GM12892 (cell line): ENCODE measurements at places on chromosomes 12 and 14.

GRCh38 chr12:95004610-95005009 lies 1.1 kb upstream of the NDUFA12 start:
- no peak for DNase-seq

DNA sequence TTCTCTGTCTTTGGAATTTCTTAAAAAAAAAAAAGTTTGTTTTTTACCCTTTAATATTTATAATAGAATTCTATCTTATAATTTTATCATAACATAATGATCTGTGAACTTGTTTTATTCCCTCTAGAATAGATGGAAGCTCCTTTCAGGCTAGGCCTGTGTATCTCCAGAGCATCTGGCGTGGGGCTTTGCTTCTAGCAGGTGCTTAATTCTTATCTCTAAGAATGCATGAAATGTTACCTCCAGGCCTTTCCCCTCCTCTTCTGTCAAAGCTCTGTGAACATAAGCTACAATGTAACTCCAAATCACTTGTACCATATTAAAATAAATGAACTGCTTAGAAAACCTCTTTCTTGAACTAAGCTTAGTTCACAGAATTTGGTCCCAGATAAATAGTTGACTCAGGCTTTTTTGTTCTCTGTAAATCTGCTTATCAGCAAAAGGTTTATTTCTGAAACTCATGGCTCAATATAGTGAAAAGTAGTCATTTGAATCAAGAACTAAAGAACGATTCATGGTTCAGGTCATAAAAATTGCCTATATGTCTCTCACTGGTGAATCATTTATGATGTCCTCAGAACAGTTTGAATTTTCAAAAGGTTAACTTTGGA lies 407.1 kb downstream of the TRHDE start:
- no peak for DNase-seq

DNA sequence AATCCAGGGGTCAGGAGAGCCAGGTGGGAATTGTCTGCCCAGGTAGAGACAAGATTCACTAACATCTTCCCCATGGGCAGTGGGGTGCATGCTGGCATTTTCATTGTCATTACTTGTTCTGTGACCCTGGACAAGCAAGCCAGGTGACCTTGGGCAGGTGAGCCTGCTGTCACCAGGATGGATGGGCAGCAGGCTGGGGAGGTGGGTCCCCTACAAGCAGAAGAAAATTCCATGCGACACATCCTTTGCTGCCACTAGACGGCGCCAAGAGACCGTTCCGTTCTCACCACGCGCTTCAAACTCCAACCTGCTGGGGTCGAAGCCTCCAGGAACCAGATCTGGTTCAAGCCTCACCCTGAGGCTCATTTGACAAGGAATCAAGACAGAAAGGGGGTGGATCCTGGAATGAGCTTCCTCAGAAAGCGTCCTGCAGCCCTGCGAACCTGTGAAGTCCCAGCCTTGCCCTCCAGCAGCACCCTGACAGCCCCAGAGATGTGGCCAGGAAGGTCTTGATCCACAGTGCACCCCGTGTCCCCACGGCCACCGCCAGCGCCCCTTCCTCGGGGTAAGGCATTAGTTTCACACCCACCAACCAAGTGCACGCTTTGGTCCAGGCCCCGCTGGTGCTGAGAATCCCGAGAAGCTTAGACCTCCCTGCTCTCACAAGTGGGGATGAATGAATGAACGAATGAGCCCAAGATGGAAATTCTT lies 3.2 kb upstream of the DYNC1H1 start:
- DNase-seq, result peak; percentile 66

- no peak for DNase-seq
Observed at GRCh38 chr12:130504110-130504839, 166.6 kb downstream of the PIWIL1 start.

- DNase-seq, result peak; percentile 2
Observed at GRCh38 chr12:70049596-70050360, 193.5 kb upstream of the CNOT2 start.

- no peak for DNase-seq
Observed at GRCh38 chr12:90921536-90921935, 33.4 kb downstream of the CCER1 start.

DNA sequence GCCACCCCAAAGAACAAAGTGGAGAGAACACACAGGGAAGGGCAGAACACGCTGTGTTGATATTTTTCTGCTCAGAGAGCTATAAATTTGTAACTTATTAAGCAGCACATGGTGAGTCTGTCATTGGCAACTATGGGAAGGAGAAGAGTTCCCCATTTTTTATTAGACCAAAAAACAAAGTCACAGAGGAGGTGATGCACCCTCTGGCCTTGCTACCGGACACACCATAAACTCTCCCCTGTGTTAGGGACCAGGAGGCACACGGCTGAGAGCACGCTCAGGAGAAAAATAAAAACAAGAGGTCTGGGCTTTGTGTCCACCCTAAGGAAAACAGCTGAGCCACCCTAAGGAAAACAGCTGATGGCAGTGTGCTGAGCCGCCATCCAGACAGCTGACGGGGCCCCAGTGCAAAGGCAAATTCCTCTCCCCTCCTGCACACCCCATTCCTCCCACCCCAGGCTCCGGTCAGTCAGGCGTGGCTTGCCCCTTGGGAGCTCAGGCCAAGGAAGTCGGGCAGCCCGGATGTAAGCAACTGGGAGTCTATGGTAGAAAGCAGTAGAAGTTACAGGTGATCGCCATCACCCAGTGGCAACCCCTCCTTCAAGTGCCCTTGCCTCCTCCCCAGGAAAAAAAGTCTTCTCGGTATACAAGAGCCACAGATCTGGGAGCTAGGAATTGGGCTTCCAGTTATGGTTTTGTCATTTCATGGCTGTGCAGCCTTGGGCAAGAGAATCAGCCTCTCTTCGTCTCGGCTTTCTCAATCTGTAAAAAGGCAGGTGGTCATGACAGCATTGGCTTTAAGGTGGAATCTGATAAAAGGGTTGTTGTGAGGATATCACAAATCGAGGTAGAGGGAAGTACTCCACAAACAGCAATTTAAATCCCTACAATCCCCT lies 2.4 kb downstream of the PXN start:
- no peak for DNase-seq

DNA sequence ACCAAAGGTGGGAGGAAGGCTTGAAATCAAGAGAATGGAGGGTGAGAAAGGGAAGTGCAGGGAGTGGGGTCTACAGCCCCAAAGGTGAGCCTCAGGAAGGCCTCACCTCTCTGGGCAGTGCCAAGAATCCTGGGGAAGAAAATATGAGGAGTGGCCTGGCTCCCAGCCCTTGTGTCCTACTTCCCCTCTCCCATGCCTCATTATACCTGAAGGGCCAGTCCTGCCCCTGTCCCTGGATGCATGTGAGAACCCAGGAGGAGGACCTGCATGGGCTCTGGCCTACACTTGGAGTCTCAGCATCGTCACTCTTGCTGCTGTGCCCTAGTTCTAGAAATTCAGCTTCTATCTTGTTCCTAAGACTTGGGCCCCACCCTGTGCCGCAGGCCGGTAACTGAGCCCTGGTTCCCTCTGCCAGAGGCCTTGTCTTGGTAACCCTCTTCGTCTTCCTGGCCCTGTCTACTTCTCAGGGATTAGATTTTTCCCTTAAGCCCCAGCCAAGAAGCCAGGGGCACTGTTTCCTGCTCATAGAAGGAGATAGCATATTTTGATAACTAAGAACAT lies 10.9 kb upstream of the MYH7 start:
- DNase-seq, result no peak

DNA sequence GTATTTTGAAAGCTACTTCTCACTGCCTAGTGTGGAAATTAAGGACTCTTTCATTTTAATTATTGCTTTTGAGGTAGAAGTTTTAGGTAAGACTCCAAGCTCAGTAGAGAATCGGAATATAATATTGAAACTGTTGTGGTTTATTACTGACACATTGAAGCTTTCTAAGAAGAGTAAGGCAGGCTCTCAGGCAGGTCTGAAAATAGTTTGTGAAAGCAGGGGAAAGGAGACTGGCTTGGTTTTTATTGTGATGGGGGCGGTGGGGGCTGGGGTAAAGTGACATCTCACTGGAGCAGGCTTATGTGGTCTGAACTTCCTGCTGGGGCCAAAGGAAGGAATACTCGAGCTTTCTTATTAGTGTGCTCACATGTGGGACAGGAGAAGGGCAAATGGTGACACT lies 79.5 kb downstream of the OTOGL start:
- DNase-seq, result no peak

- no peak for DNase-seq
Observed at GRCh38 chr14:101200650-101201516, 297.4 kb upstream of the RTL1 start.

- no peak for DNase-seq
Observed at GRCh38 chr12:30756074-30756473, 1.3 kb upstream of the CAPRIN2 start.

DNA sequence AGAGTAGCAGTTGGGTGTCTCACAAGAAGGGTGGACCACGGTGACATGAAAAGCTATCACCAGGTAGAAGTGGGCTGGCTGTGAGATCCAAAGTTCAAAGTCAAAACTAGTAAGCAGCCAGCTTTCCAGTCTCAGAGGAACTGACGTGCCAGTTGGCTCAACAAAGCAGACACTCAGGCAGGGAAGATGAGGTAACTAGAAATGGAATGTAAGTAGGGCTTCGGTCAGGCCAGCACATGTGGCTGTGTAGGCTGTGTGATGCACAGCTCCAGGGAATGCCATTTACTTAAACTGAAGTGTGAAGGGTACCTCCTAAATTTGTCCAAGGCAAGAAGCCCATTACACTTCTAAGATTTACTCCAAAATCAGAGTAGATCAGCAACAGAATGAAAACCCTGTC lies 43.6 kb downstream of the PTPRR start:
- DNase-seq, result no peak

DNA sequence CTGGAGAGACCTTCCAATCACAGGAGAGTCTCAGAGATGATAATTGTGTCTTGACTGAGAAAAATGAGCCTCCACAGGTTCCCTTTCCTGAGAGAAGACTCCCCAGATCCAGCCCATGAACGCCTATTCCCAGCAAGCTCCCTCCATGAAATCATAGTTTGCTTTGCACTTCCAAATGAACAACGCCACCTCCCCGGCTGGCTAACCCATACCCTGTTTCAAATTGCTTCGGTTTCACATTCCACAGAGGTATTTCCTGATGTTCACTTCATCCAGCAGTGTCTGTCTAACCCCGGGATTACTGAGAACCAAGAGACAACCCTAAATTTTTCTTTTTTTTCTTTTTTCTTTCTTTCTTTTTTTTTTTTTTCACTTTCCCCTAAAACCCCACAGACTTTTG lies 124.1 kb upstream of the RFLNA start:
- no peak for DNase-seq

GRCh38 chr12:30794591-30795409 lies 40.0 kb upstream of the CAPRIN2 start:
- no peak for DNase-seq

DNA sequence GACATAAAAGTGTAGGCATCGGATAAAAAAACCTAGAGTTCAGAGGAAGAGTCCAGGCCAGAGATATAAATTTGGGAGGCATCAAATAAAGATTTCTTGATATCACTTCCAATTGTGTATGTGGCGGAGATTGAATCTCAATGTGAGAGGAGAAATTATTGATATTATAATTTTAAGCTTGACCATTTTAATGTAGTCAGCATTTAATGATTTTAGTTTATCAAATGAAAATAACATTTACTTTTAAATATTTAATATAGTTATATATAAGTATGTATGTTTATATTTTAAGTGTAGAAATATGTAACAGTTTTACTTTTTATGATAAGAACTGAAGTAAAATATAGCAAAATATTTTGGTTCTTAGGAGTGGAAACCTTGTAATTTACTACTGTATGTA lies 48.7 kb downstream of the WASHC4 start:
- DNase-seq, result no peak

- DNase-seq, result no peak
Observed at GRCh38 chr12:75099210-75099609, 110.4 kb downstream of the KCNC2 start.

DNA sequence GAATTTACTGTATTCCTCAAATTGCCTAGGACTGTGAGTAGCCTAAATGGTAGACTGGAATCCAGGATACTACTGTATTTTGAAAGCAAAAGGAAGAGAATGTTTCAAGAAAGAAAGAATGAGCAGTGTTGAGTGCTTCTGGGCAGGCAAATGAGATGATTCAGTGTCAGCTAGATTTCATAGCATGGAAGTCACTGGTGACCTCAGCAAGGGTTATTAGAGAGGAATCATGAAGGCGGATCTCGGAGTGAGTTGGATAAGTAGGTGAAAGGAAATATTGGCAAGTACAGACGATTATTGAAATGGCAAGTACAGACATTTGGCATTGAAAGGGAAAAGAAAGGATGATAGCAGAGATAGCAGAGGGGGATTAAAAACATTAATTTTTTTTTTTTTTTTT lies 27.1 kb downstream of the VRK1 start:
- DNase-seq, result no peak

DNA sequence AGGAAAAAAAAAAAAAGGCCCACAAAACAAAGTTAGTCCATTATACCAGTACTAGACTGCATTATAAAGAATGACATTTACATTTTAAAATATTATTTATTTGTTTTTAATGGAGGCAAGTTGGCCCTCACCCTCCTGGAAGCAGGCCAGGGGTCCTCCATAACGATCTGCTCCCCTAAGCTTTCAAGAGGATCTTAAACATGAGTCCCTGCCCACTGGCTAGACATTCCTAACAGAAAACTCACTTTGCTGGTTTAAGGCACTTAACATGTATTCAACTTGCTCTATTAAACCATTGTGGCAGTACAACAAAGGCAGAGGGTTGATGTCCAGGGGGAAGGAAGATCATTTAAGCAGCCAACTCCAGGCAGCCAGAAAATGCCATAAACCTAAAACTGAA lies 111.4 kb downstream of the STXBP6 start:
- DNase-seq, result no peak

- no peak for DNase-seq
Observed at GRCh38 chr12:70176290-70176689, 66.9 kb upstream of the CNOT2 start.

DNA sequence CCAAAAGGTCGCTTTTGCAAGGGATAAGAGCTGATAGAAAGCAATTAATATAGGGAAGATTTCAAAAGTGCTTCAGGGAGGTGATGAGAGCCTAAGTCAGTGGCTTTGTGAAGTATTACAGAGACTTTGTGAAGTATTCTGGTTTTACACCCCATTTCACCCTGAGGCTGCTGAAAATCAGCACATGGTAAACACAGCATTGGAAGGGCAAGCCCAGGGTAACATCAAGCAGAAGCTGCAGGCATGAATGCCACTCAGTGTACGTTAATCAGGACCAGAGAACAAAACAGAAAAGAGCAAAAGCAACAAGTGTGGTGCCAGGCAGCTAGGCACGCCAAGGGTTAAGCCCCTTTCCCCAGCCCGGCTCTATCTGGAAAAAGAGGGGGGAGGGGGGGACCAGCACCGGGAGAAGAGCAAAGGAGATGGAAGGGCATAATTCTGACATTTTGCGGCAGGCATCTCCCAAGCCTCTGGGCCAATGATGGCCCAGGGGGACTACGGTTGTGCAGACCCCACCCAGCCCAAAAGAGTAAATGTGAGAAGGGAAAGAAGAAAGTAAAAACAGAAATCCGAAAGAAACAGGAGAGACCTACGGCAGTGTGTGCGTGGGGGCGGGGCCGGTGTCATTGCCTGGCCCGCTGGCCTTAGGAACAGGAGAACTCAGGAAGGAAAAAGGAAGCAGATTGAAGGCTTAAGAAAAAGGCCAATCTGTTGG lies 58.9 kb downstream of the DHRS2 start:
- no peak for DNase-seq

- no peak for DNase-seq
Observed at GRCh38 chr12:116217045-116217735, 60.3 kb downstream of the MED13L start.

GRCh38 chr14:31200702-31200990 lies 6.9 kb downstream of the HECTD1 start:
- DNase-seq, result no peak

GRCh38 chr12:57235017-57235727 lies 5.7 kb downstream of the SHMT2 start:
- no peak for DNase-seq

- no peak for DNase-seq
Observed at GRCh38 chr12:6351622-6352021, 9.7 kb upstream of the TNFRSF1A start.
